Activated CD8-positive, alpha-beta T cell treated with anti-CD3 and anti-CD28 coated beads for 36 hours (primary cell): ENCODE measurements at places on chromosomes 7 and 10. TPM values are rescaled to one million over a fixed set of nuclear protein-coding genes. Genes with fewer than 3 reads are reported as not detected.

The GARIN1A gene
- 0.25 TPM for total RNA-seq

The TNS3 gene
- 0.04 TPM for total RNA-seq

The INA gene
- total RNA-seq, result 0.25 TPM

The LIPN gene
- not detected for total RNA-seq

The CALHM1 gene
- total RNA-seq, result not detected

DNA sequence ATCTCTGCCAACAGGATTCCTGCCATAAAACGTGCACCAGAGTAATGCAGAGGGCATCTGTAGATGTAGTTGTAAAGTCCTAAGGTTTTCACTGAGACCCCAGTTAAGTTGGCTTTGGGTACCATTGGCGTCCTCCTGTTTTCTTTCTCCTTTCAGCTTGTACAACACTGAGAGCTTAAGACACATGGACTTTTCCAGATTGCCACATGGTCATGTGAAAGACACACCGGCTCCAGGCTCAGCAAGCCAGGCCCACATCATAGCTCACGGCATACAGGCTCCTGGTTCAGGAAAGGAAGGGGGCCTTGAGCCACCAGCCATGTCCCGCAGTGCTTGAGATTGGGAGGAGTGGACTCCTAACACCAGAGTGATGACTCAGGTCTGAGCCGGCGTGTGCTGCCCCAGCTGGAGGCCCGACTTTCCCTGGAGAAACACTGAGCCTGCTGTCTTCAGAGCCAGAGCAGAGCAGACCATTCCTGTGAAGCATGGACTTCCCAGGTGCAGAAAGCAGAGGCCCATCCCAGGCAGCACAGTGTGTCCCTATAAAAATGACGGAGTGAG is 252.7 kb downstream of the PRPF18 start:
- no peak for DNase-seq

DNA sequence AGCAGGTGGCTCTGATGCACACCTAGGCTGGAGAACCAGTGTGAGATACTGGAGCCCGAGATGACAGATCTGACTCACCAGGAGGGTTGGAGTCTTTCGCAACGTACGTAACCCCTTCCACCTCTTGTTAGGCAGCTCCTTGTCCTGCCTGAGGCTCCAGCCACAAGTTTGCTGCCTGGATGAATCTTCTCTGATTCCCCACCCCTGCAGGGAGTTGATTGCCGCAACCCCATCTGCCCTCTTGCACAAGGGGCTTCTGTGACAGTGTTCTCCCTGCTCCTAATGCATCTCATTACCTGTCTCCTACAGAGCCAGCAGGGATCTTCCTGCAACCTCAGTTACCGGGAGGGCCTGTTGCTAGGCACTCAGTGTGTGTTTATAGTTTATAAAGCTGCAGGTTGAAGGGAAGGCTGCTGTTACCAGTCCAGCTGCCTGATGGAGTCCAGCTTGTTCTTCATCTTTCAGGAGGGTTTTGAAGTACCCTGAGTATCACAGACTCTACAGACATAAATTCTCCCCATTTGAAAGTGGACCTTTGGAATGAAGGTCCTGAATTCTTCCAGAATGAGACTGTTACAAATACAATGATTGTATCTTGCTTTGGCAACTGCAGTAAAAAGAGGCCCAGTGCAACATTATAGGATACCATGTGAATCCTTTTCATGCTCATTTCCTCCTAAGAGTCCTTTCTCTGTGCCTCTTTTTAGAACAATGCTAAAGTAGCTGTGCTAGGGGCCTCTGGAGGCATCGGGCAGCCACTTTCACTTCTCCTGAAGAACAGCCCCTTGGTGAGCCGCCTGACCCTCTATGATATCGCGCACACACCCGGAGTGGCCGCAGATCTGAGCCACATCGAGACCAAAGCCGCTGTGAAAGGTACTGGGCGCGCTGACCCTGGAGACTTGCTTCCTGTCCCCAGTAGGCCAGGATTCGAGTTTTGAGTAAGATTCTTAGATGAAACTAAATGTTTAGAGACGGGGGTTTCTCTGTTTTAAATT is 6.5 kb downstream of the MDH2 start:
- DNase-seq, result no peak

- DNase-seq, result no peak
Observed at GRCh38 chr10:85067955-85068354, 739.6 kb downstream of the CCSER2 start.

DNA sequence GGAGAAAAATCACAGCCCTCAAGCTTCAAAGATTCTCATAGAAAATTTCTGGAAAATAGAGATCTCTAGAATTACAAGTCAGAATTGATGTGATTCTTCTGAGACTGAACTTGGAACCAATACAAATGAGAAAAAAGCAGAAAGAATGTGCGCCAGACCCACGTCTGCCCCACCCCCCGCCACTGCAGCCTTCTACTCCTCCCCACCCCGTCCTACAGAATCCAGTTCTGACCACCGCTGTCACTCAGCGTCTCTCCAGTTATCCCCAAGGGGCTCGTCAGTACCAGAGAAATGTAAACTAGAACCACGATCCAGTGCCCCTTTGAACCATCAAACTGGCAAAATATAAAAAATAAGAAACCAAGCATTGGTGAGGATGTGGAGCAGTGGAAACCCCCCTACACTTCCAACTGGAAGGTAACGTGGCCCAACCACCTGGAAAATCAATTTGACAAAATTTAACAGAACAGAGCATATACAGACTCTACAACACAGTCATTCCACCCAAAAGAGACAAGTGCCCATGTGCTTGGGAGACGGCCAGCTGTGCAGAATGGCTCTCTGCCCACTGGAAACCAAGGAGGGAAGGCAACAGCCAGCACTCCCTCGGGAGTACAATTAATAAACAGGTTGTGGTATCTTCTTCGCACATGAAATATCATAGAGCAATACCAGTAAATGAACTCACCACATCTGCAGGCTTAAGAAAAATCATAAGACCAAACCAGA is 397.9 kb downstream of the TNS3 start:
- DNase-seq, result no peak

DNA sequence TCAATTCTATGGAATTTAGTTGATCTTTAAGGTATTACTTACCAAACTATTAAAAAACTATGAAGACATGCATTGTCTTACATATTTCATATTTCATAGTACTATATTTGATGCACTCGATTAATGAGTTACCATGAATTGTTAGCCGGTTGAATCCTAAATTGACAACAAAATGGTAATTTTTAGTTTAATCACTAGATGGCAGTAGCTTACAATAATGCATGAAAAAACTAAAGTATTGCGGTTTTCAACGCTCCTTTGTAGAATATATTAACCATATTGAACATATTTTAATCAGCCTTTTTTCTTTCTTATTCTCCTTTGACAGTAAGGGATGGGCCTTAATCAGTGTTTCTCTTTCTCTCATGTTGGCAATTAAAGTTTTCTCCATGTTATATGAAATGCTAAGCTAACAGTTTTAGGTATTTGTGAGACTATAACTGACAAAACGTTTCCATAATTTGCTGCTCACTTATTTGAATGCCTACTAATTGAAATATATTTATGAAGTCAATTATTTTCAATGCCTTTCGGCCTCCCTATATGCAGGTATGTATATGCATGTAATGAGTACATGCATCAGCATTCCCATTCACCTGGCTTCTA is 48.5 kb upstream of the ARL4A start:
- no peak for DNase-seq

DNA sequence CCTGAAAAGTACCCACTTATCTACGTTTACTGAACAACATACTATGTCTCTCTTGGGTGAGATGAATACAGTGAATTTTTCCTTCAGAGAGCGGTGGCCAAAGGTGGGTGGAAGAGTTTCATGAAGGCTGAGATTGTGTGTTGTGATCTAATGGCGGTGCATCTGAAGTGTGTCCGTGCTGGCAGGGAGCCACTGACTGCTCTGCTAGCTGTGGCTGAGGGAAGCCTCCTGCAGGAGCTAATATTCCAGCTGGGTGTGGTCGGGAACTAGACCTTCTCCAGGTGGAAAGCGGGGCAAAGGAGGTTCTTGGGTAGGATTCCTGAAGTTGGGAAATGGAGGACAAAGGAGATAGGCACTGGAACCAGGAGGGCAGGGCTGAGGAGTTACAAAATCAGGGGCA is 69.2 kb upstream of the GRB10 start:
- DNase-seq, result no peak

- DNase-seq, result no peak
Observed at GRCh38 chr10:18325410-18325809, 185.2 kb downstream of the CACNB2 start.

DNA sequence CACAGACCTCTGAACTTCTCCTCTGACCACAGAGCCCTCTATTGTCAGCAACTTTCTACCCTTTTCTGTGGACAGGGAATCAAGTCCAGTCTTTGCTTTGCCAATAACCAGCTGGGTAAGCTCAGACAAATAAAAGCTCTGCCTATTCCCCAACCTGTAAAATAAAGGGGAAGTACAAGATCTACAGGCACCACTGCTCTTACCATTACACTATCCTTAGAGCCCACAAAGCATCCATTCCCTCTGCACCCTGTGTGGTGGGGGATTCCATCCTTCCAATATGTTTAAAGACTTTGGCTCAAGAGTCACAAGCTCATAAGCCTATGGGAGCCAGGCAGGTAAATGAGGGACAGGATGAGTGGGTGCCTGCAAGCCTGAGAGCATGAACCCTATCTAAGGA is 88.2 kb downstream of the PARD3 start:
- no peak for DNase-seq
